Caudate nucleus (tissue), 63 donors: ENCODE measurements at places on chromosomes 5 and 9.

- no peak for DNase-seq
Observed at GRCh38 chr5:2742921-2743679, 8.4 kb downstream of the IRX2 start.

- DNase-seq = no peak
Observed at GRCh38 chr5:132099076-132099748, 25.6 kb downstream of the CSF2 start.

DNA sequence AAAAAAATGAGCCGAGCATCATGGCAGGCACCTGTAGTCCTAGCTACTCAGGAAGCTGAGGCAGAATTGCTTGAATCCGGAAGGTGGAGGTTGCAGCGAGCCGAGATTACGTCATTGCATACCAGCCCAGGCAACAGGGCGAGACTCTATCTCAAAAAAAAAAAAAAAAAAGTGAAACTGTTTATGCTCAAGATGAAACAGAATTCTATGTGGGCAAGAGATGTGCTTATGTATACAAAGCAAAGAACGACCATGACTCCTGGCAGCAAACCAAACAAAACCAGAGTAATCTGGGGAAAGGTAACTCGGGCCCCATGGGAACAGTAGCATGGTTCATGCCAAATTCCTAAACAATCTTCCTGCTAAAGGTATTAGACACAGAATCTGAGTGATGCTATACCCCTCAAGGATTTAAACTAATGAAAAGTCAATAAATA is 32.6 kb upstream of the PLAC8L1 start:
- DNase-seq = no peak

DNA sequence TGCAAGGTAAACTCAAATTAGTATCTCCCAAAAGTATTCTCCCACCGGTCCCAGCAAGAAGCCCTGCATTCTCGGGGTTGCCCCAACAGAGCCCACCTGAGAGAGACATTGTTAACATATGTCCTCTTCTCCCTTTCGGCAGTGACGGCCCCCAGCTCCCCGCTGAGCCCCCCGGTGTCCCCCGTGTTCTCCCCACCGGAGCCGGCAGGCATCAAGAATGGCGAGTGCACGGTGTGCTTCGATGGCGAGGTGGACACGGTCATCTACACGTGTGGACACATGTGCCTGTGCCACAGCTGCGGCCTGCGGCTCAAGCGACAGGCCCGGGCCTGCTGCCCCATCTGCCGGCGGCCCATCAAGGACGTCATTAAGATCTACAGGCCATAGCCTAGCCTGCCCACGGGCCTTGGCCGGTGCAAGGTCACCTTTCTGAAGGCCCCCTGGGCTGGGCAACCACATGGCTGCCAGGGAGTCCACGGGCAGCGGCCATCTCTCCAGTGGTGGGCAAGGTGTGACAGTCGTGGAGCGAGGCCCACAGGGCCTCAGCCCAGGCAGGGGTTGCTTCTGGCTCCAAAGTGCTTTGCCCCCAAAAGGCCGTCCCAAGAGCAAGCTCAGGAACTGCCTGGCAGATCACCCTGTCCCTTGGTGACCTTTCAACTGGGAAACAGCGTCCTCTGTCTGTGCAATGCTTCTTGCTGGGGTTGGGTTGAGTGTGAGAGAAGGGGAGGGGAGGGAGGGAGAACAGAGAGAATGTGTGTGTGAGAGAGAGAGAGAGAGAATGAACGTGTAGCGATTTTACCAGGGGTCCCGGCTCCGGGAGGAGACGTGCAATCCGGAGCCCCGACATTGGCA is 45.7 kb downstream of the NEURL1B start:
- DNase-seq = no peak
